ENCODE measurements at places on chromosomes 3 and 15.

DNA sequence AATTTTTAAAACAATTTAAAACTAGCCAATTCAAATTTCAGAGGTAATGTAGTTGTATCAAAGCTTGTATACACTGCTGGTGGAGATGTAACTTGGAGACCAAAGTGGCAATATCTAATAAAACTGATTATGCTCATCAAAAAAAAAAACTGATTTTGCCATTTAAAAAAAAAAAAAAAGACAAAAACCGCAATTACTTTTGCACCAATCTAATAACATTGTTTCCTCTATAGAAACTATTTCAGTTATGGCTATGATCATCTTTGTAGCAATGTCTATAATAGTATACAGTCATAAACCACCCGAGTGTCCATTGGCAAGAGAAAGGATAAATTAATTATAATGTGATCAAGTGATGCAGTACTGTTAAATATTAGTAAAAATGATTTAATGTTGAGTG lies 149.3 kb upstream of the SEMA6D start:
- H3K4me3 ChIP-seq = no peak overlapping the region
- no peaks in the 10 kb centered on the region for H3K36me3 ChIP-seq
- no peak for DNase-seq

DNA sequence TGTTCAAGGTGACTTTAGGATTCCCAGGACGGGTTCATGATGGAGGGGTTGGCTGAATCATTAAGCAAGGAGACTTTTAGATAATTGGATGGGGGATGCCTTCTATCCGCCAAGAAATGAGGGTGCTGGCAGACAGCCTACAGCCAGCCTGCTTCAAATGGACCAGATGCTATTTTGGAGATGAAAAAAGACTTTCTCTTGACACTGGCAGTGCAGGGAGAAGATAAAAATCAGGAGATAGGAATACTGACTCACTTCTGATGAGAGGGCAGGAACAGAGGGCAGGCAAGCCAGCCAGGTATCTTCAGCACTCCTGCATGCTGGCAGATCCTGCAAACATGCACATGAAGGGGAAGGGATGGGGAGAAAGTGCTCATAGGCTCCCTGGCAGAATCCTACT lies 7.7 kb upstream of the SYN2 start:
- no peaks in the 10 kb centered on the region for H3K4me1 ChIP-seq
- no peak for DNase-seq
- no peak overlapping the region for H3K27ac ChIP-seq
- H3K27me3 ChIP-seq = peaks cover 1% of the 10 kb centered on the region
- H3K36me3 ChIP-seq = no peaks in the 10 kb centered on the region
- H3K4me3 ChIP-seq = no peak overlapping the region

DNA sequence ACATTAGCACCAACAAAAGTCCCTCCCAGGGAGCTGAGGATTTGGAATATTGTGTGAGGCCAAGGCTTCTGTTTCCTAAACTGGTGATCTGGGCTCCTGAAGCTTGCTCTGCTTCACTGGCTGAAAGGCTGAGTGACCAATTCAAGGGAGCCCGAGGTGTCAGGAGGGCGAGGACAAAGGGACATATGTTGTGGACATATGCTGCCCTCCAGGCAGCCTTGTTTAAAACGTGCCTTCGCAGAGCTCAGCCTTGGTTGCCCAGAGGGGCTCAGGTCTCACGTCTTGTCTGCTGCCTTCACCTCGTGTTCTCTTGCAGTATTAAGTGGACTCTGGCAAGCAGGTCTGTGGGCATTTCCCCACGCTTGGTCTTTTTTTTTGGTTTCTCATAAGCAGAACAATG lies 7.0 kb downstream of the SLCO3A1 start:
- DNase-seq = no peak
- H3K4me3 ChIP-seq = no peak overlapping the region
- peaks cover 22% of the 10 kb centered on the region for H3K4me1 ChIP-seq
- no peaks in the 10 kb centered on the region for H3K36me3 ChIP-seq
- no peaks in the 10 kb centered on the region for H3K27me3 ChIP-seq

GRCh38 chr3:197165890-197166289 lies 132.5 kb downstream of the DLG1 start:
- H3K27me3 ChIP-seq = no peaks in the 10 kb centered on the region
- DNase-seq = no peak
- H3K27ac ChIP-seq = no peak overlapping the region

GRCh38 chr3:67296039-67296892 lies 298.2 kb downstream of the KBTBD8 start:
- H3K36me3 ChIP-seq = no peaks in the 10 kb centered on the region
- no peaks in the 10 kb centered on the region for H3K4me1 ChIP-seq
- H3K27me3 ChIP-seq = no peaks in the 10 kb centered on the region

GRCh38 chr3:46082849-46083248 lies 55.6 kb upstream of the XCR1 start:
- no peaks in the 10 kb centered on the region for H3K4me1 ChIP-seq
- no peak overlapping the region for H3K4me3 ChIP-seq
- no peaks in the 10 kb centered on the region for H3K27me3 ChIP-seq
- peak overlapping the region; percentile 17 for H3K27ac ChIP-seq
- no peak for DNase-seq

GRCh38 chr3:67382536-67382935 lies 271.9 kb downstream of the SUCLG2 start:
- no peak overlapping the region for H3K27ac ChIP-seq
- H3K4me3 ChIP-seq = no peak overlapping the region
- H3K4me1 ChIP-seq = no peaks in the 10 kb centered on the region
- no peaks in the 10 kb centered on the region for H3K27me3 ChIP-seq

GRCh38 chr3:16101295-16102186 lies 72.9 kb upstream of the GALNT15 start:
- H3K27me3 ChIP-seq = no peaks in the 10 kb centered on the region
- H3K36me3 ChIP-seq = no peaks in the 10 kb centered on the region
- H3K4me3 ChIP-seq = no peak overlapping the region
- H3K4me1 ChIP-seq = no peaks in the 10 kb centered on the region
- H3K27ac ChIP-seq = peak overlapping the region; percentile 50

DNA sequence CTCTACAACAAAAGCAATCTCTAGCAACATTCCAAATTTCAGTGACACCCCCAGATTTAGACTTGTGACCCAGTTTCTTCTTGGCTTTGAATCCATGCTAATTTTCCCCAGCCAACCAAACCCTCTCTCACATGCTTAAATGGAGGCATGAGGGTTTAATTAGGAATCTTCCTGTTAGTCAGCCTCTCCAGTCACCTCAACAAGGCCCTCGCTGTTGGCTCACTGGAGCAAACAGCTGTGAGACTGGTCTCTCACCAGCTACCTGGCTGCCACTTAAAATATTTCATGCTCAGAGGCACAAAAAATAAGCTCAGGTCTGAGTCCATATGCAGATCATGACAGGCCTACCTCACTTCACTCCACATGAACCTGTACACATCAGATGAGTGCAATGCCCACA lies 630.4 kb upstream of the ADAMTS9 start:
- H3K36me3 ChIP-seq = no peaks in the 10 kb centered on the region
- no peak overlapping the region for H3K27ac ChIP-seq
- no peaks in the 10 kb centered on the region for H3K4me1 ChIP-seq
- no peaks in the 10 kb centered on the region for H3K27me3 ChIP-seq
- H3K4me3 ChIP-seq = no peak overlapping the region

DNA sequence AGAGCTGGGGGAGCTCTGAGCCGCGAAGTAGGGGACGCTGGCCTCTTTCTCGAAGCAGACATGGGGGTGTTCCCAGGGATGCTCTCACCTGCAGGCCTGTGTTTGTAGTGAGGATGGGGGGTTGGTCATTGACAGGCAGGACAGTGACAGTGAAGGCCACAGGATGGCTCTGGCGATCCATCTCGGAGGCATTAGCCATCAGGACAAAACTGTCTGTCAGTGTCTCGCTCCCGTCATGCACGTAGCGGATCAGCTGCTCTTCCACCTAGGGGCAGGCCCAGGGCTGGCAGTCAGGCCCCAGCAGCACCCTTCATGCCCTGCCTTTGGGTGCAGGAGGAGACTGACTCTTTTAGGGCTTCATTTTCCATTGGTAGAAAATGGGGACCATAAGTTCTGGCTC lies 28.0 kb downstream of the CSPG4 start:
- no peak overlapping the region for H3K4me3 ChIP-seq
- H3K27me3 ChIP-seq = no peaks in the 10 kb centered on the region
- no peak overlapping the region for H3K27ac ChIP-seq
- H3K36me3 ChIP-seq = no peaks in the 10 kb centered on the region
- DNase-seq = no peak
- H3K4me1 ChIP-seq = no peaks in the 10 kb centered on the region

DNA sequence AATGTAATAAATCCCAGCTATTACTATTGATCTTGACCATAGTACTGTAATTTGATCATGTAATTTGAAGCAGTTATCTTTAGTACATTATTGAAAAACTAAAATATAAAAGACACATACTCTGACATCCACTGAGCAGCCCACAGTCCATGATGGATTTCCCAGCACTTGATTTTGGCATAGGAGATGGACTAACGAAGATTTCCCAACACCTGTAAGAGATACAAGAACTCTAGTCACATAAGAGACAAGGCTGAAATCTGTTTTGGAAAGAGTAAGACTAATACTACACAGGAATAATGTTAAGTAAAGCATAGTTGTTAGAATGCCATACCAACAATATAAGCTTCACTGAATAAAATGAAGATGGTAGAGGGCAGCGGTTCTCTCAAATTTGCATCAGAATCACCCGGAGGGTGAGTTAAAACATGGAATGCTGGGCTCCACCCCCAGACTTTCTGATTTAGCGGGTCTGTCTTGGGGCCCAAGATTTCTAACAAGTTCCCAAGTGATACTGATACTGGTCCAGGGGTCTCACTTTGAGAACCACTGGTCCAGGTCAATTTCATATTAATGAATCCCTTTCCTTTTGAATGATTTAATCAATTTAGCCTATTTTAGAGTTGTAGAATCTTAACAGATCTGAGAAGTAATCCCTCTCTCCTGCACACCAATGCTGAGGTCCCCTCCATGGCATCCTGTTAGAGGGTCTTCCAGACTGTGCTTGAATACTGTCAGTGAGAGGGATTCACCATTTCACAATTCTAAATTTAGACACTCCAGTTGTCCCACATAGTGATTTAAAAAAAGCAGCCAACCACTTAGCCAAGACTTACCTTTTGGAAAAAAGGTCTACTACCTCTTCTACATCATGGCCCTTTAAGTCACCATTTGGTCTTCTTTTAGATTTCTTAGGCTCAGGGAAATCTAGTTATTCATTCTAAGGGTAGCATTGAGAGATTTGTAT lies 11.5 kb downstream of the RABL3 start:
- no peak overlapping the region for H3K4me3 ChIP-seq
- DNase-seq = no peak
- H3K36me3 ChIP-seq = no peaks in the 10 kb centered on the region
- H3K27ac ChIP-seq = no peak overlapping the region
- H3K4me1 ChIP-seq = no peaks in the 10 kb centered on the region
- no peaks in the 10 kb centered on the region for H3K27me3 ChIP-seq

GRCh38 chr3:122295266-122296062 lies 29.6 kb upstream of the CSTA start:
- no peak for DNase-seq
- no peaks in the 10 kb centered on the region for H3K36me3 ChIP-seq
- no peaks in the 10 kb centered on the region for H3K27me3 ChIP-seq
- no peaks in the 10 kb centered on the region for H3K4me1 ChIP-seq
- H3K4me3 ChIP-seq = no peak overlapping the region

- no peak overlapping the region for H3K27ac ChIP-seq
- no peaks in the 10 kb centered on the region for H3K27me3 ChIP-seq
- H3K4me1 ChIP-seq = no peaks in the 10 kb centered on the region
- no peak for DNase-seq
Observed at GRCh38 chr15:71630475-71630809, 179.9 kb upstream of the NR2E3 start.

DNA sequence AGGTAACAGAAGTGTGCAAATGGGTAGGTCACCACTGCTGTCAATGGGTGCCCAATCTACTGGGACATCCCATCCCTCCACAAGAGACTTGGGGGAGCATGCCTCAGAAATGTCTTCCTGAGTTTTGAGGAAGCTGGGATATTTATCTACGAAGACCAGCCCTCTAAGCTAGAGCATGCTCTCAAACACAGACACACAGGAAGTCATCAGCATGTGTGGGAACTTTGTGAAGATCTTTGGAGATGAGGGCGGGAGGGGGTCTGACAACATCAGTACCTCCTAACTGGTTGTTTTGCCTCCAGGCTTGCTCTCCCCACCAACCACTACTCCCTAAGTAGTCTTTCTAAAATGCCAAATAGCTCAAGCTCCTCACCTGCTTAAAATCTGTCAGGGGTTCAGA lies 3.5 kb upstream of the MEF2A start:
- no peaks in the 10 kb centered on the region for H3K27me3 ChIP-seq
- H3K4me3 ChIP-seq = no peak overlapping the region
- H3K36me3 ChIP-seq = no peaks in the 10 kb centered on the region
- peaks cover 12% of the 10 kb centered on the region for H3K4me1 ChIP-seq

- DNase-seq = no peak
- no peaks in the 10 kb centered on the region for H3K4me1 ChIP-seq
- H3K27ac ChIP-seq = no peak overlapping the region
- H3K36me3 ChIP-seq = no peaks in the 10 kb centered on the region
Observed at GRCh38 chr15:76464247-76464646, 127.7 kb downstream of the ISL2 start.

Measured in gastrocnemius medialis (tissue), 4 donors.